ENCODE measurements at places on chromosomes 13 and 19. TPM values are rescaled to one million over a fixed set of nuclear protein-coding genes. Genes with fewer than 3 reads are reported as not detected.

The GPR18 gene
- total RNA-seq: not detected

The ODAD3 gene
- 0.64 TPM for total RNA-seq

The LHB gene
- 1.1 TPM for total RNA-seq

The FUT3 gene
- total RNA-seq: 0.41 TPM

The DAND5 gene
- total RNA-seq: not detected

The LILRB2 gene
- 4.2 TPM for total RNA-seq

The KANK3 gene
- 29.7 TPM for total RNA-seq

The TJP3 gene
- total RNA-seq: 18.3 TPM

The RHPN2 gene
- total RNA-seq: 22.0 TPM

The C19orf67 gene
- not detected for total RNA-seq

The ZNF230 gene
- 6.0 TPM for total RNA-seq

The HIF3A gene
- total RNA-seq: 194 TPM

The LYPD5 gene
- total RNA-seq: 0.99 TPM

The FFAR3 gene
- 0.76 TPM for total RNA-seq

The GDF15 gene
- 139 TPM for total RNA-seq

The THSD8 gene
- total RNA-seq: not detected

The C19orf33 gene
- 6.8 TPM for total RNA-seq

The CD33 gene
- total RNA-seq: 3.9 TPM

The HMGB1 gene
- total RNA-seq: 307 TPM

The SLC15A1 gene
- total RNA-seq: 6.2 TPM

The POSTN gene
- total RNA-seq: 196 TPM

The FCGBP gene
- total RNA-seq: 16.8 TPM

The SIGLEC5 gene
- total RNA-seq: 0.88 TPM

The VSTM1 gene
- total RNA-seq: 2.9 TPM

The GSX1 gene
- total RNA-seq: not detected

The MED25 gene
- total RNA-seq: 47.2 TPM

The OR7D2 gene
- 0.12 TPM for total RNA-seq

The OR7E24 gene
- total RNA-seq: not detected

The MEIOSIN gene
- total RNA-seq: not detected

The IZUMO2 gene
- not detected for total RNA-seq

The NRTN gene
- total RNA-seq: 2.9 TPM

The BRME1 gene
- 4.2 TPM for total RNA-seq

The ZNF730 gene
- 9.1 TPM for total RNA-seq

The KLK3 gene
- not detected for total RNA-seq

The CLEC17A gene
- 1.3 TPM for total RNA-seq

The RNF225 gene
- total RNA-seq: not detected

The ZNF85 gene
- 25.1 TPM for total RNA-seq

The FUZ gene
- total RNA-seq: 29.6 TPM

The NLRP8 gene
- not detected for total RNA-seq

The TEX29 gene
- total RNA-seq: 0.58 TPM

The MTRF1 gene
- 11.9 TPM for total RNA-seq

The OBI1 gene
- total RNA-seq: 11.3 TPM

The CFAP97D2 gene
- total RNA-seq: not detected

The ZNF414 gene
- total RNA-seq: 20.1 TPM

All from metanephros (tissue), 2 donors.